H4 (cell line): ENCODE measurements at places on chromosomes 6 and 20.

- DNase-seq: no peak
Observed at GRCh38 chr6:150601439-150601838, 1.8 kb downstream of the PLEKHG1 start.

DNA sequence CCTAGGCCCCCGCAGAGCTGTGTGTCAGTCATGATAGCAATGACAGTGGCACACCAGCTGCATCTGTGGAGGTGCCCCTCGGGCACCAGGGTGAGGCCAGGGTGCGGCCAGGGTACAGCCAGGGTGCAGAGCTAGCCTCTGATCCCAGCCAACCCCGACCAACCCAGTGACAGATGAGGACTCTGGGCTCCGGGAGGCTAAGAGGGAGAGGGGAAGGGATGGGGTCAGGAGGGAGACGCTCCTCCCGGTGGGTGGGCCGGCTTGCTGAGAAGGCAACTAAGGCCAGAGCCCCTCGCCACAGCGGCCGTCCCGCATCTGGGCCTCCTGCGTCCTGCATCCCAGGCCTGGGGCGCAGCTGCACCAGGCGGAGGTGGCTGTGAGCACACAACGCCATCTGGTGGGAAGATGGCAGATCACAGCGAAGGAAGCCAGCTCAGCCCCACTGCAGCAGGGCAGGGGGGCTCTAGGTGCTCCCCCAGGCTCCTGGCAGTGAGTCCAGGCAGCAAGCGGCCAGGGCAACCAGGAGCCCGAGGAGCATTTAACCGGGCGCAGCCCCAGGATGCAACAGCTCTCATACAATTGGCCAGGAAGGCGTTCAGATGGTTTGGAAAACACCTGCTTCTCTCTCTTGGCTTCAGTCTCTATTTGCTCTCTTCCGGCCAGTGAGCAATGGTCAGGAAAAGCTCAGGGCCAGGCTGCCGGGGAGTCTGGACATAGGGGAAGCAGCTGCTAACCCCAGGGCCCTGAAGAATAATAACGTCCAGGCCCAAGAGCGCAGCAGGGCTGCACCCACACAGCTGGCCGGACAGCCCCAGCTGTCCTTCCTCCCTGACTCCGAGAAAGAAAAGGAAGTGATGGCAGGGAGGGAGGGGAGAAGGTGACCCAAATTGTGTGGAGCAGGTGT, 169.4 kb downstream of the TAF4 start:
- DNase-seq: peak; percentile 15

DNA sequence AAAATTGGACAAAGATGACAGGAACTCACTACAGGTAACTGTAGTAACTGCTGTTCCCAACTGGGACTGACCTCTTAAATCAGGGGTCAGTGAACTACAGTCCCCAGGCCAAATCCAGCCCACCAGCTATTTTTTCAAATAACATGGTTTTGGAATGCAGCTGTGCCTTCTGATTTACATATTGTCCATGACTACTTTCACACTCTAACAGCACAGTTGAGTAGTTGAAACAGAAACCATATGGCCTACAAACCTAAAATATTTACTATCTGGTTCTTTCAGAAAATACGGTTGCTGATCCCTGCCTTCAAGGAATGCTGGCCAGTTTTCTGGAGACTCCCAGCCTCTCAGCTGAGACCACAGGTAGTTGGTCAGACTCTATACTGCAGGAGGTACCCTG, 196.9 kb upstream of the PRND start:
- DNase-seq: no peak

DNA sequence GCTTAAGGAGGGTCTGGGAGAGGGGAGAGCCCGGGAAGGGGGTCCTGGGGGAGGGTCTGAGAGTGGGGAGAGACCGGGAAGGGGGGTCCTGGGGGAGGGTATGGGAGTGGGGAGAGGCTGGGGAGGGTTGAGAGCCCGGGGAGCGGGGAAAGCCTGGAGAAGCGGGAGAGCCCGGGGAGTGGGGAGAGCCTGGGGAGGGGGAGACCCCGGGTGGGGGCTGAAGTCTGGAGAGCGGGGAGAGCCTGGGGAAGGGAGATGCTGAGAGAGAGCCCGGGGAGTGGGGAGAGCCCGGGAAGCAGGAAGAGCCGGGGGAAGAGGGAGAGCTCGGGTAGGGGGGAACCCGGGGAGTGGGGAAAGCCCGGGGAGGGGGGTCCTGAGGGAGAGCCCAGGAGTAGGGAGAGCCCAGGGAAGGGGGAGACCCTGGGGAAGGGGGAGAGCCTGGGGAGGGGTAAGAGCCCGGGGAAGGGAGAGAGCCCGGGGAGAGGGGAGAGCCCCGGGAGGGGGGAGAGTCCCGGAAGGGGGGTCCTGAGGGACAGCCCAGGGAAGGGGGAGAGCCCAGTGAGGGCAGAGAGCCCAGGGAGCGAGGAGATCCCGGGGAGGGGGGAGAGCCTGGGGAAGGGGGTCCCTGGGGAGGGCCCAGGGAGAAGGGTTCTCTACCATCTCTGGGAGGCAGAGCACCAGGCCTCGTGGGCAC, 148.5 kb downstream of the SYNDIG1 start:
- no peak for DNase-seq

- DNase-seq: no peak
Observed at GRCh38 chr6:122956376-122956775, 39.7 kb upstream of the CLVS2 start.

DNA sequence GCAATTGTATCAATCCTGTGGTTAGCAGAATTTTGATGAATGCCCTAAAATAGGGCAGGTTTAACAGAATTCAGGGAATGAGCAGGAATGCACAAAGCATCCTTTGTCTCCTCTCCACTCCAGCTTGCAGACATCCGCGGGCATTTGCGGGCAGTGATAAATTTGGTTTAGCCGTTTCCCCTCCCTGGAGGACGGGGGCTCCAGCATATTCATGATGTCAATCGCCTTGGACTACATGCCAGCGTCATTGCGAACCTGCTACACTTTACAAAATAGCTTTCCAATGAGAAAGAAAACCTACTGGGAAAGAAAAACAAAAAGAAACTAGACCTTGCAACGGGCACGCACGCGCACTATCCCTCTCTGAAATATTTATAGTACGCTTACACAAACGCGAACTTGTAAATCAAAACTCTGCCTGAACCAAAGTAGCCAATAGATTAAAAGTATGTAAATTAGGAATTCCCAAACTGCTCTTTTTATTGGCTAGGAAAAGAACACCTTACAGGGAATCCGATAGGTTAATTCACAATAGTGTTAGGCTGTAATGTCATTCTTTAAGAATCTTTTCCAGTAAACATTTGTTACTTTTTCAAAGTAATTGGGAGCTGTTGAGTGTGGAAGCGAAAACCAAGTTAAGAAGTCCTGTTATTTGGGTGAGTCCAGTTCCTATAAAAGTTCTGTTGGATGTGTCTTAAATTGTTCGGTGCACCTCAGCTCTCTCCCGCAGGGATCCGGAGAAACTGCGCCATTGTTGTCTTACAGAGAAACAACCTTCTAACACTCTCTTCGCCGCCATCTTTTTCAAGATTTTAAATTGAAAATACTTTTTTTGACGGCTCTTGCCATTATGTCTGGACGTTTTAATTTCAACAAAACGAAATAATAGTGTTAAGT, 136.7 kb downstream of the HFE start:
- peak; percentile 90 for DNase-seq

GRCh38 chr20:44009679-44009992, 95.0 kb downstream of the TOX2 start:
- DNase-seq: no peak

DNA sequence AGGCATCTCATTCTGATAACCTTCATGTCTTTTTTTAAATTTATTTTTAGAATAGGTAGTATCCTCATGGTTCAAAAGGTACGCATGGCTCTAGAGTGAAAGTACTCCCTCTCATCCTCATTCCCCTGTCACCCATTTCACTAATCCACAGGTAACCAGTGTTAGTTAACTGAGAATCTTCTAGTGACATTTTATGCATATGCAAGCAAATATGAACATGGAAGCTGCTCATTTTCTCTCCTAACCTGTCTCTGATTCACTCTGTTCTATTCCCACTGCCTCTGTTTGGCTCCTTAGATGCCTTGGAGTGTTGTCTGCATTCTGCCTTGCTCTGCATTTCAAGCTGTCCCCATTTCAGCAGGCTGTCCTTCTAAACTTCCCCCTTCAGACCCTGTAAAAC, 4.5 kb downstream of the NCOA7 start:
- no peak for DNase-seq

- DNase-seq: no peak
Observed at GRCh38 chr20:63153254-63154221, 62.4 kb downstream of the YTHDF1 start.

DNA sequence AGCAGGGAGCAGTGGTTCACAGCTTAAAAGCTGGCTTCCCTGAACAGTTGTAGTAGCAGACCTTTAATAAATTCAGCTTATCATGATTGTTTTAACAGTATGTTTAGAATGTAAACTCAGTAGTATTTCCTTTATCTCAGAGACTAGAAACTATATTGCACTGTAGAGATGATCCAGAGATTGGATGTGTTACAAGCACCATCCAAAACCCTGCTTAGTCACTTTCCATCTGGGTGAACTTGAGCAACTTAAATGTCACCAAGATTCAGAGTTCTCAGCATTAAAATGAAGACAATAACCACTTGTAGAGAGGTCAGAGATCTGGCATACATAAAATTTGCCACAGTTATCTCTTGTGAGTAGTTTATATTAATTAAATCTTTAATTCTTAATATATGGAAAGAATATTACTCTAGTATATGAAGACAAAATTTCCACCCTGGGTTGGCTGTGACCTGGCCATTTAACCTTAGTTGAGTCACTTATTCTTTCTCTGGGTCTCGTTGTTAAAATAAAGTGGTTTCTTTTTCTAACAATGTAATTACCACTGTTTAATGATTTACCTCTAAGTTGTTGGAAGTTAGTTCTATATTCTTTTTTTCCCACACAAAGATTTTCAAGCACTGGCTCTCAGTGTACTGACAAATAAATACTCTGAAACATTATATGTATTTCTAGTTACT, 239.2 kb upstream of the FKBP1C start:
- no peak for DNase-seq

- no peak for DNase-seq
Observed at GRCh38 chr6:143169440-143169839, 108.8 kb downstream of the AIG1 start.

GRCh38 chr6:135820340-135820739, 31.2 kb upstream of the PDE7B start:
- DNase-seq: no peak

DNA sequence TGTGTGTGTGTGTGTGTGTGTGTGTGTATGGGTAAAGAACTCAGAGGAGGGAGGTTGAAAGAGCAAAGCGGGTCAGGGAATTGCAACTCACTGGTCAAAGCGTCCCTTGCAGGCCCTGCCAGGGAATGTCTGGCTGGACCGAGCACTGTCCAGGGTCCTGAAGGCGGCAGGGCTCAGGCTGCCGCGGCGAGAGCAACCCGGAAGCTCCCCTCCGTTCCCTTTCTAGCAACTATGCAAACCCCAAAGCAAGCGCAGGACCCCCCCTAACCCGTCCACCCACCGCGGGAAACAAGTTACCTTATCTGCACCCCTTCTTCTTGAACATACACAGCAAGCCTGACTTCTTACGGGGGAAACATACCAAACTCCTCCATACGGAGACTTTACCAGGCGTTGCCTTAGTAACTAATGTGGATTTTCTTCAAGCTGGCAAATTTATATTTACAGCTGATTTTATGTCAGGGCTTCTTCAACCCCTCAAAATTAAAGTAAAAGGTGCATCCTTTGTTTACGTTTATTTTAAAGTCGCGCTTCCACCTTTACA, 538 bp upstream of the GRM1 start:
- DNase-seq: no peak

DNA sequence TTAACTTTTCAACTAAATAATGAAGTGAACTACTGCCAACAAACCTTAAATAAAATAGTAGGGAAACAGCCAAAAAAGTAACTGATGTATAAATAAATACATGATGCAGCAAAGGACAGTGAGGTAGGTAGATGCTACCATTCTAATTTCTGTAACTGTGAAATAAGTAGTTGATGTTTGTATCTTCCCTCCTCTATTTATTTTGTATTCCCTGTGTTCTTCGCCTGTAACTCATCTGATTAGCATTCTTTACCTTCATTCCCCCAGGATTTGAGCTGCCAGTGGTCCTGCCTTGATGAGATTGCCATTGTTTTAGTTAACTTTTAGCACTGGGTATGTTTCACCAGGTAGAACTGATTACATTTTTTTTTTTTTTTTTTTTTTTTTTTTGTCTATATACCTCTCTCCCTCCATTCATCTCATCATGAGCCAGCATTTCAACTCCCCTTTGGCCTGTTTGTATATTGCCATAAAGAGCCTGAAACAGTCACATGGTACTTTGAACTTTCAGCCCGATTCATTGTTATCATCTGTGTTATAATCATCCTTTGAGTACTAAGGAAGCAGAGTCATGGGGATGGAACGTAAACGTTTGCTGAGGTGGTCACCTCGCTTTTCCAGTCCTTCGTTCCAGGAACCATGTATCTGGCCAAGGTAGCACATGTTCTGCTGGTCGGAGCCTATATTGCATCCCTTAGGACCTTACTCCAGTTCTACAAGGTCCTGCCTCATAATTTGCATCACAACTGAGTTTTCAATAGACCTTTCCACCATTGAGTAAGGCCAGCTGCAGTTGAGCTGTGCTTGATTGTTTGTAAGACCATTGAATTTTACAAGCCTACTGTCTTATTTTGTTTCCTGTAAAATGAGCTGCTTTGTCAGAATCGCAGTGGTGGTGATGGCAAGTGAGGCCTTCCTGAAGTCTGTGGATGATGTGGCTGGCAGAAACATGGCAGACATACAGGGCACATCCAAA, 107.6 kb downstream of the JAG1 start:
- no peak for DNase-seq

DNA sequence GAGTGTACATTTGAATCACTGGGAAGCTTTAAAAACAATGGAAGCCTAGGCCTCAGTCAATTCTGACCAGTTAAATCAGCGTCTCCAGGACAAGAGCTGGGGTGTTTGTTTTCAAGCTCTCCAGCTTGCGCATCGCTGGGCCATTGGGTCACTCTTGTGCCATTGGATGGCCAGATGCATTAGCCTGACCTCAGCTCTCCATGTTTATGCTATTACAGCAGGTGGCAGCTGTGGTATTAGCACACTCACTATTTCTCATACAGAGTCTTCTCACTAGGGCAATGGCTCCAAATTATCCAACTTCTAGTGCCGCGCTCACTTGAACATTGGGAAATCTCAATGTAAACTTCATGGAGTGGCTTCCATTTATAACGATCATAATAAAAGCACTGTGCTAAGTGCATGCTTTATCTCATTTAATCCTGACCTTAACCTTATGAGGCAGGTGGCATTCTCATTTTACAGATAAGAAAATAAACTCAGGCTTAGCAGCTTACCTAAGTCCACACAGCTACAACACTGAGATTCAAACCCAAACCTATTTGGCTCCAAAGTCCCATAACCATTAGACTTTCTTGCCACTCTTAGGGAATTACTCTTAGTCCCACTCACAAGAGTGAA, 108.8 kb downstream of the PPP1R14C start:
- no peak for DNase-seq

DNA sequence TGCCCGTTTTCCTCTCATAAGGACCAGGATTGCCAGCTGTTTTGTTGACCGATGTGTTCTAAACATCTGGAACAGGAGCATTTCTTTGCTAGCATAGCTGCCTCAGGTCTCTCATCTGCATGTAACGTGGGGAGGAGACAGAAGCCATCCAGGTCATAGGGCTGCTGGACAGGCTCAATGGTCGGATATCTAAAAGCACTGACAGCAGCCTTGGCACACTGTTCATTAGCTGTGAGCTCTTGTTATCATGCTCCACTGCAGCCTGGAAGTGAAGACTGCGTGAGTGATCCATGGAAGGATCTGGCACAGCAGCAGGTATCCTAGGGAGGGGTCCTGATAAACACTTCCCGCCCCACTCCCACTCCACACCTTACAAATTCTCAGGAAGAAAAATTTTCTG, 175.3 kb downstream of the LRFN2 start:
- DNase-seq: no peak

- no peak for DNase-seq
Observed at GRCh38 chr6:135188718-135189117, 7.6 kb downstream of the MYB start.

GRCh38 chr20:1671891-1672669, 14.5 kb upstream of the SIRPG start:
- no peak for DNase-seq
